Activated T-cell treated with anti-CD3 and anti-CD28 coated beads, Interleukin-2, amount 50 U/mL, for 72 hours (primary cell): ENCODE measurements at places on chromosomes 5 and 9. TPM values are rescaled to one million over a fixed set of nuclear protein-coding genes. Genes with fewer than 3 reads are reported as not detected.
A peak's percentile ranks its signal among the peaks of the same experiment; 100 is the strongest.

GRCh38 chr9:3733039-3733408 is 207.2 kb upstream of the RFX3 start:
- peak overlapping the region; percentile 70 for H3K27ac ChIP-seq
- H3K4me3 ChIP-seq: no peak overlapping the region
- no peaks in the 10 kb centered on the region for H3K36me3 ChIP-seq
- DNase-seq: no peak

DNA sequence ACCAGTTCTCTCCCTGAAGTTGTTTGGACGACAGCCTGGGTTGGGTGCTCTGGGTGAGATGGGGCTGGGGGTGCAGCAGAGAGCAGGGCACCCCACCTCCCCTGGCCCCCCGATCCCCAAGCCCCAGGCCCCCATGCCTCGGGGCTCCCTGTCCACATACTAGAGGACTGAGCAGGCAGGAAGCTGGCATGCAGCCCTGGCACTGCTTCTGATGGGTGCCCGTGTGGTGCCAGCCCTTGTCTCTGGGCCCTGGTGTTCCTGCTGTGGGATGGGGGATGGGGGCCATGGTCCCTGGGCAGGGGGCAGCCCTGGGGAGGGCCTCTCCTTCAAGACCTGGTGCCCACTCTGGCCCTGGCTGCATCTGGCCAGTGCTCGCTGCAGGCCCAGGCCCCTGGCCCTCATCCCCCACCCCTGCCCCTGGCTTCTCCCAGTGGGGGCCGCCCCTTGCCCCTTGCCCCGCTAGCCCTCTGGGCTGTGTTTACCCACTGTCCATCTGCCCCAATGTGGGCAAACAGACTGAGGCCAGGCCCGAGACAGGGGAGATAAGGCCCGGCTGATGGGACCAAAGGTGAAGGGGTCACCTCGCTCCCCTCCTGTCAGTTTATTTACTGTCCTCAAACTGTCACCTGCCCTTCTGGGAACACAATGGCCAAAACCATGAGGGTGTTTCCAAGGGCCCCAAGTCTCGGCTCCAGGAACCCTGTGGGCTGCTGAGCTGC is 67.3 kb upstream of the RXRA start:
- no peaks in the 10 kb centered on the region for H3K4me1 ChIP-seq
- no peaks in the 10 kb centered on the region for H3K36me3 ChIP-seq
- no peak for DNase-seq

GRCh38 chr9:80792726-80793125 is 896.6 kb downstream of the TLE1 start:
- no peak overlapping the region for H3K4me3 ChIP-seq
- H3K36me3 ChIP-seq: no peaks in the 10 kb centered on the region
- no peak overlapping the region for H3K27ac ChIP-seq
- no peaks in the 10 kb centered on the region for H3K4me1 ChIP-seq

GRCh38 chr5:127446626-127447025 is 70.8 kb upstream of the PRRC1 start:
- no peaks in the 10 kb centered on the region for H3K4me1 ChIP-seq
- DNase-seq: no peak
- H3K36me3 ChIP-seq: no peaks in the 10 kb centered on the region
- H3K4me3 ChIP-seq: no peak overlapping the region
- H3K27me3 ChIP-seq: no peaks in the 10 kb centered on the region
- H3K27ac ChIP-seq: no peak overlapping the region

- no peak for DNase-seq
- H3K36me3 ChIP-seq: no peaks in the 10 kb centered on the region
- no peaks in the 10 kb centered on the region for H3K27me3 ChIP-seq
- H3K4me3 ChIP-seq: no peak overlapping the region
- no peaks in the 10 kb centered on the region for H3K4me1 ChIP-seq
Observed at GRCh38 chr5:175133185-175133584, 310.8 kb downstream of the DRD1 start.

DNA sequence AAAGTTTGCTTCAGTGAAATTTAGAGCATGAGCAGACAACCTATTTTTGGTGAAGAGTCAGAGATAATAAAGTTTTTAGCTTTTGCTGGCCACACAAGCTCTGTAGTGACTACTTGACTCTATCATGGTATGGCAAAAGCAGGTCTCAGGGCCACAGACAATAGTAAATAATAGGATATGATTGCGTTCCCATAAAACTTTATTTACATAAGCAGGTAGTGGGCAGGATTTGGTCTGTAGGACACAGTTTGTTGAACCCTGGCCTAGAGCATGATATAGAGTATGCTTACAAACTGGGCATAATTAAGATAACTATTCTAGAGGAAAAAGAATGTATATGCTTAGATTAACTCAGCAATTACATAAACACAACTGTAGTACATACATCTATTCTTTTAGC is 30.1 kb downstream of the ITGA1 start:
- no peaks in the 10 kb centered on the region for H3K4me1 ChIP-seq
- no peak for DNase-seq
- no peaks in the 10 kb centered on the region for H3K27me3 ChIP-seq
- no peak overlapping the region for H3K27ac ChIP-seq
- H3K4me3 ChIP-seq: no peak overlapping the region

GRCh38 chr5:68190619-68191018 is 24.9 kb upstream of the PIK3R1 start:
- H3K27ac ChIP-seq: no peak overlapping the region
- no peaks in the 10 kb centered on the region for H3K27me3 ChIP-seq
- no peaks in the 10 kb centered on the region for H3K36me3 ChIP-seq
- no peak overlapping the region for H3K4me3 ChIP-seq
- no peaks in the 10 kb centered on the region for H3K4me1 ChIP-seq

DNA sequence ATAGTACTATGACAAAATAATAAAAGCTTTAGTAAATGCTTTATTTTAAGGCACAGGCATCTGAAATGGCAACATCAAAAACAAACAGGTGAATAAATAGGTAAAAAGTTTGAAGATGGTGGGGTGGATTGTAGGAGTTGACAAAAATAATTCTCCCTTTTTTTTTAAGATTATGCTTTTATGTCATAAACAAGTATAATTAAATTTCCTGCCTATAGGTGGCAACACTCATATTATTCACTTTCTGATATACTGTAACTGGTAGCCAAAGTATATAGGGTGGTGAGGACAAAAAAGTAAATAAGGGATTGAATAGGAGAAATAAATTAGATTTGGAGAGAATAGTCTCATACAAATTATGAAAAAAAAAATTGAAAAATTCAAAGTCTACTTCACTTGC is 120.0 kb upstream of the ACOT12 start:
- peak overlapping the region; percentile 76 for H3K27ac ChIP-seq
- H3K4me3 ChIP-seq: no peak overlapping the region
- peaks cover 4% of the 10 kb centered on the region for H3K4me1 ChIP-seq

Gene BARHL1
- not detected for total RNA-seq
